ENCODE measurements at places on chromosomes 4 and X.
A peak's percentile ranks its signal among the peaks of the same experiment; 100 is the strongest.

- DNase-seq, result no peak
Measured at GRCh38 chrX:35786271-35786670, 11.9 kb upstream of the MAGEB16 start.

DNA sequence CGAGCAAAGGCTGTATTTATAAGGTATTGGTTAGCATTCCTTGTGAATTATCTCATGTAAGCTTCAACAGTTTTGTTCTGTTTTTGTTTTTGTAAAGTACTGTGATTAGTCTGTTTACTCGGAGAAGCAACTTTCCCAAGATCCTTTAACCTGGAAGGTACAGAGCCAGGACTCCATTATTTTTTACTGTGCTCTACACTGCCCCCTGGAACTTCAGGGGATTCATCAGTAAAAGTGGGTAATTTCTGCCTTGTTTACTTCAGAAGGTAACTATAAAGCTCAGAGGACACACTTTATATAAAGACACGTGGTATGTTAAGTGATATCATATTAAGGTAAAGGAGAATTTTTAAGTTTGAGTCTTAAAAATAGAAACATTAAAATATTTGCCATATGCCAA, 124.9 kb downstream of the IQCM start:
- DNase-seq, result no peak

GRCh38 chr4:147571036-147571770, 46.0 kb upstream of the TMEM184C start:
- no peak for DNase-seq

DNA sequence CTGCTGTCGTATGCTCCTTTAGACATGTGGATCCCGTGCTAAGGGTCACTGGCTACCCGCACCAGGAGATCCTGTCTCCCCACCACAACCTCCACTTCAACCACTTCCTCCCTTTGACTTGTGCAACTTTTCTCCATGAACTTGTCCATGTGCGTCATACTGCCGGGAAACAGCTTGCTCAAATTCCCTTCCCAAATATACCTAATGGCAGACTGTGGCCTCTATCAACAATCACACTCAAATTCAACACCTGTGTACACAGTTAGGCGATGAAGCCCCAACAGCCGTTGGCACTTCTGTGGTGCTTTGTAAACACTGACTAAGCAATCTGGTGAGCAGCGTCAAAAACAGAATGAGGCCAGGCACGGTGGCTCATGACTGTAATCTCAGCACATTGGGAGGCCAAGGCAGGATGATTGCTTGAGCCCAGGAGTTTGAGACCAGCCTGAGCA, 49.5 kb downstream of the CD99L2 start:
- DNase-seq, result peak; percentile 66

- DNase-seq, result peak; percentile 21
Measured at GRCh38 chrX:93538575-93538974, 134.8 kb downstream of the NAP1L3 start.

DNA sequence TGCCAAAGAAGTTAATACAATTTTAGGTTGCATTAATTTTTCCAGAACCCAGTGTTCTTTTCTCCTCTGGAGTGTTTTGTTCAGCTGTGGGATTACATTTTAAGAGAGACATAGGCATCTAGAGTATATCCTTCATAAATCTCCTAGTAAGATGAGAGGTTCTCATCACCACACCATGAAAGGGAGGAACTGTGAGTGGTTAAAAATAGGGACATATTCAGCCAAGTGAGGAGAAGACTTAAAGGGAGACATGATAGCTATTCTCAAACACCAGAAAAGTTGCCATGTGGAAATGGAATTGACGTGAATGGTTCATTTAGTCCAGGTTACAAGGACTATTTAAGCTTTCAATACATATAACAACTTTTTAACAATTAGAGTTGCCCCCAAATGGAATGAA, 6.5 kb upstream of the MRPL1 start:
- DNase-seq, result no peak

DNA sequence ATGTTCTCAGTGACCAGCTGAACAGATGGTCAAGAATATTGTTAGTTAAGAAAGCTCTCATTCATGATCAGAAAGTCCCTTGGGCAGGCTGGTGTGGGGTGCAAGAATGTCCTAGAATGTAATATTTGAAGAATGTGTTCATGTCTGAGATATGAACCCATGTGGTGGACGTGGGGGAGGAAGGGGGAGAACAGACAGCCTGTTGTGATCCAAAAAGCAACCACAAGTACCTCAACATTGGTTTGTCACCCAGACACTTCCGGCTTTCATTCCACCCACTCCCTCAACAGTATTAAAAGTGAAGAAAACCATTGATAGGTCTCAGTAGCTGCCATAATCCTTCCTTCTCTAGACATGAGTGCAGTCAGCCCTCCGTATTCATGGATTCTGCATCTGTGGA, 82.2 kb downstream of the MAML3 start:
- no peak for DNase-seq

DNA sequence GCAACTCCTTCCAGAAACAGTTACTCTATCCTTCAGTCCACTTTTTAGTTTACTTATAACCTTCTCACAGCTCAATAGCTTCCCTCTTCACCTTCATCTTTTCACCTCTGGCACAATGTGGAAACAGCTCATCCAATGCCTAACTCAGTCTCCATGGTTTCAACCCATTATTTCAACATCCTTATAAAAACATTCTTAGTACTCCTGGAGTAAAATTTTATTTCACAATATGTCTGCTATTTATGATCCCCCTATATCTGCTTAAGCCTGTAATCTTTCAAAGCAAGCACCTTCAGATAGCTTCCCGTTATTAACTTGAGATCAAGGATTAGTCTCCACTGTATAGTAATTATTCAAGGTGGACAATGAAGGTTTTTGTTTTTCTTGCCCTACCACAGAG, 156.3 kb downstream of the GASK1B start:
- DNase-seq, result no peak

GRCh38 chr4:102253860-102254259, 91.4 kb downstream of the SLC39A8 start:
- no peak for DNase-seq

GRCh38 chr4:76729460-76729859, 168.5 kb downstream of the SOWAHB start:
- DNase-seq, result no peak

DNA sequence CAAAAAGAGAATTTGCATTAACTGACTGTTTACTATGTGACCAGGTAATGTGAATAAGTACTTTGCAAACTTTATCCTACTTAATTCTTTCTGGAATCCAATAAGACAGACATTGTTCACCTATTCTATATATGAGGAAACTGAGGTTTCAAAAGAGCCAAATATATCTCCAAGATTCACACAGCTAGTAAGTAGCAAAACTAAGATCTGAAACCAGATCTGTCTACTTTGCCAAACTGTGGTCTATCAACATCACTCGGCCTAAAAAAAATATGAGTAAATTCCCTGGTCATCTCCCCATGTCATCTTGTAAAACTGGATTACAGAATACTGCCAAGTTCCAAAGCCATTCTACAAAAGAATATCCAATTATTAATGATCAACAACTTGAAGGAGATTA, 52.8 kb downstream of the ANAPC10 start:
- DNase-seq, result no peak

GRCh38 chr4:96145601-96146000, 305.7 kb downstream of the PDHA2 start:
- DNase-seq, result no peak

- DNase-seq, result no peak
Measured at GRCh38 chr4:106063009-106063408, 167.7 kb downstream of the NPNT start.

GRCh38 chr4:139686130-139686529, 20.5 kb downstream of the MGST2 start:
- DNase-seq, result no peak
